ENCODE measurements at places on chromosomes 7 and 10. TPM values are rescaled to one million over a fixed set of nuclear protein-coding genes. Genes with fewer than 3 reads are reported as not detected.

The TAC1 gene
- total RNA-seq, result not detected

The CHN2 gene
- 0.29 TPM for total RNA-seq

The C10orf62 gene
- not detected for total RNA-seq

The PKD2L1 gene
- not detected for total RNA-seq

The SYT15 gene
- 0.43 TPM for total RNA-seq

The CALHM1 gene
- total RNA-seq, result not detected

The BRAF gene
- 24.3 TPM for total RNA-seq

The CALHM2 gene
- 26.3 TPM for total RNA-seq

The ARL5B gene
- 29.1 TPM for total RNA-seq

The GPC2 gene
- 1.9 TPM for total RNA-seq

The ZNF783 gene
- 12.6 TPM for total RNA-seq

The UBE3C gene
- total RNA-seq, result 140 TPM

The PIK3CG gene
- total RNA-seq, result 0.66 TPM

The CTAGE6 gene
- 0.22 TPM for total RNA-seq

The NIPSNAP2 gene
- total RNA-seq, result 37.5 TPM

The PTN gene
- 5.9 TPM for total RNA-seq

The CLDN3 gene
- not detected for total RNA-seq

The DRGX gene
- not detected for total RNA-seq
